G401 (cell line): ENCODE measurements at places on chromosomes 13 and 19.

- DNase-seq = peak; percentile 20
Observed at GRCh38 chr13:99383511-99383921, 76.3 kb upstream of the GPR183 start.

DNA sequence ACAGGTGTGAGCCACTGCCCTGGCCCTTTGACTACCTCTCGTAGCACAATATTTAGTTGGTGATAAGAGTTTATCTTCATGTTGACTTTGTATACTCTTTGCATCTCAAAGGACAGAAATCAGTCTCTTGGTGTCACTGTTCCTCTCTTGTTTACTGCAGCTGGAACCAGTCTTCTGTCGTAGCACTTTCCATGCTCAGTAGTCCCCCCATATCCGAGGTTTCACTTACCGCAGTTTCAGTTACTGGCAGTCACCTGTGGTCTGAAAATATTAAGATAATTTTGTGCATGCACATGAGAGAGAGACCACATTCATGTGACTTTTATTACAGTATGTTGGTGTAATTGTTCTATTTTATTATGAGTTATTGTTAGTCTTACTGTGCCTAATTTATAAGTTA, 49.1 kb downstream of the WASF3 start:
- DNase-seq = no peak

DNA sequence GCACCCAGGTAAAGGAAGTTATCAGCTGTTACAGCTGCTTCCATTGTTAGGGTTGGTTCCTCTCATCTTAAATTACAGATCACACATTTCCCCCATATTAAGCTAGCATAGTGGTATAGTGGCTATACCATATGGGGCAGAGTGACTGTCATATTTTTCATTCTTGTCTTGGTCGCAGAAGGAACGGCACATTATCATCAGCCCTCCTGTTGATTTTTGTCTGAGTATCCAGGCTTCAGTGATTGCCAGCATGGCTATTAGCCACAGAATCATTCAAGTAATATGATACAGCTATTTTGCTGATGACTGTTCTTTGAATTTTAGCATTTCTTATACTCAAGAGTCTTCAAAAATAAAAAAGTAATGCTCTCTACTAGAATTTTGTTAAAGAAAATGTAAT, 240.9 kb downstream of the LIG4 start:
- DNase-seq = no peak

DNA sequence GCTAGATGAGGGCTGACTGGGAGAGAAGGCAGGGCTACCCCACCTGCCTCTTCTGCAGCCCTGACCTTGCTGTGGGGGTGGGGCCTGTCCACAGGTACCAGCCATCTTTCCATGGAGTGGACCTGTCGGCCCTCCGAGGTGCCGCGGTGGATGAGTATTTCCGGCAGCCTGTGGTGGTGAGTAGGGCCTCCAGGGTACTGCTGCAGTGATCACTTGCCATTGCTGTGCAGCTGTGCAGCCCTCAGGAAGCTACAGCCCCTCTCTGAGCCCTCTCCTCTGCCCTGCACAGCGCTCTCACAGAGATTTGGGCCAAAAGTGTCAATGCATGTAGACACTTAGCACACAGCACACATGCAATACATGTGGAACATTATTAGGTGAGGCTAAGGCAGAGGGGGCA, 11.8 kb downstream of the YIPF2 start:
- DNase-seq = no peak

- no peak for DNase-seq
Observed at GRCh38 chr19:44869733-44870470, 21.2 kb upstream of the TOMM40 start.

DNA sequence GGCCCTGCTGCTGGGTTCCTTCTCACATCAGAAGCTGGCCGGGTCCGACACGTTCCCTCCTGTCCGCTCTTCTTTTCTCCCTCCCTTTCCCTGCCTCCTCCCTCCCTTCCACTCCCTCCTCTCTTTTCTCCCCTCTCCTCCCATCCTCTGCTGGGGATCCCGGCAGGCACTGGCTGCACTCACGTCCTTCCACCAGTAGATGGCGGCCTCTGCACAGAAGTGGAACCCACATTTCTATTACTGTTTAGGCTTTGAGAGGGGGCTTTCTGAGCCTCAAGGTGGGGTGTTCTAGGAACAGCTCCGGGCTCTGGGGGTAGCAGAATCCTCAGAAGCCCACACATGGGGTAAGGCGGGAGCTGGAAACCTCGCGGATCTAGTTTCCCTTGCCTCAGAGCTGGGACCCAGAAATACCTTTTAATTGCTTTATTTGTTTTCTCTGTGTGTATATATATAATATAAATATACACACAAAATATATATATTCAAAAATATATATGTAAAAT, 294.2 kb downstream of the ZNF536 start:
- DNase-seq = peak; percentile 69

GRCh38 chr13:42055500-42056085, 7.1 kb downstream of the DGKH start:
- DNase-seq = no peak

DNA sequence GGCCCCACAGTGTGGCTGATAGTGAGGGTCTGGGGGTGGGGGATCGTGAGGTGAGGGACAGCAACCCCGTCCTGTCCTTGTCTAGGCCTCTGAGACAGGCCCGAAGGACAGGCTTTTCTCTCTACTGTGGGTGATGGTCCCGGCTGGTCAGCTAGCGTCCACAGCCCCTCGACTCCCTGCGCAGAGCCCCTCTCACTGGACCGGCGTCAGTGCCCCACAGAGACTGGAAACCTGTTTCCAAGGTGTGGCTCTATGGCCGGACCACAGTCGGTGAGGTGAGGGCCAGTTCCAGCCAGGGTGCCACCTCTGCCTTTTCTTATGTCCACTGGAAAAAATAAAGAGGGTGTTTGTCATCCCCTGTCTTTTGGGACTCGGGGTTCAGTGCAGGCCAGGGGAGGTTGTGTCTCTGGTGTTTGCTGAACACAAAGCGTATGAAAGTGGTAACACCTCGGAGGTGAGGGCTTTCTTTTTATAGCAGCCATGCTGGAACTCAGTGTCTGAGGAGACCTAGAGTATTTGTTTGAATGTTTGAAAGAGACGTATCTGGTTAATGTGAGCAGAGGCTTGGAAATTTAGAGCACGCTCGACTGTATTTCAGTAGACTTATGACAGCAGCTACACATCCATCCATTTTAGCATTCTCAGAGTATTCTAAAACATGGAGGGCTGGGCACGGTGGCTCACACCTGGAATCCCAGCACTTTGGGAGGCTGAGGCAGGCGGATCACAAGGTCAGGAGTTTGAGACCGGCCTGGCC, 22.8 kb downstream of the ATP11A start:
- DNase-seq = no peak
